Activated CD8-positive, alpha-beta T cell treated with anti-CD3 and anti-CD28 coated beads, Interleukin-2, amount 10 ng/mL, durations not matched to agents 7 days and 5 days (primary cell): ENCODE measurements at places on chromosomes 12 and 14.

DNA sequence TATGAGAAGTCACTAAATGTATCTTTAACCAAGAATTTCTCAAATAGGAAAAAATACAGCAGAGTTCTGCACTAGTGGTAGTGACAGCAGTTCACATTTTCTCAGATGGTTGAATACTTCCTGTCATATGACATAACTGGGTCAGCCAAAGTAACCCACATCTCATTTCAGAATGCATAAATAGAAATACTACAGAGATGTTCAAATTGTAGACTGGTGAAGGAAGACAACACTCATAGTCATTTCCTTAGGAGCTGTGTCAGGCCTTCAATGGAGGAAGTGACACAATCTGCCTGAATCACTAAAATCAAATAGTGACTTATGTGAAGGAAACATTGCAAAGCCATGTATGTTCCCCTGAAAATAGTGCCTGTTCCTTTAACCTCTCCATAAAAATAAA, 32.4 kb downstream of the FERMT2 start:
- peak; percentile 62 for DNase-seq

DNA sequence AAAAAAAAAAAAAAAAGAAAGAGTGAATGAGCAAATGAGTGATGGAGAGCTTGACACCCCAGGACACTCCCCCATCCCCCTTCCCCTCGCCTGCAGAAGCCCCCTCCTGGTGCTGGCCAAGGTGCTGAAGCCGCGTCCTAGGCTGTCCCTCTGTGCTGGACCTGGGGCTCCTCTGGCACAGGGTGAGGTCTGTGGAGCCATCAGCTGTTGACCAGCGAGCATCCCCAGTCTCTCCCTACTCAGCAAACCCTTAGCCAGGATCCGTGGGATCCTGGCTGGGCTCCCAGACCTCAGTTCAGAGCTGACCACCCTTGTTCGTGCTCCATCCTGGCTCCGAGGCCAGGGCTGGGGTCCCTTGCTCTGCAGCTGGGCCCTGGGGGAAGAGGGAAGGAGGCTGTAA, 5.4 kb upstream of the KIF26A start:
- no peak for DNase-seq

- DNase-seq, result no peak
Observed at GRCh38 chr14:102764220-102764671, 13.0 kb upstream of the TRAF3 start.

GRCh38 chr12:5033883-5034282, 9.8 kb upstream of the KCNA5 start:
- no peak for DNase-seq

DNA sequence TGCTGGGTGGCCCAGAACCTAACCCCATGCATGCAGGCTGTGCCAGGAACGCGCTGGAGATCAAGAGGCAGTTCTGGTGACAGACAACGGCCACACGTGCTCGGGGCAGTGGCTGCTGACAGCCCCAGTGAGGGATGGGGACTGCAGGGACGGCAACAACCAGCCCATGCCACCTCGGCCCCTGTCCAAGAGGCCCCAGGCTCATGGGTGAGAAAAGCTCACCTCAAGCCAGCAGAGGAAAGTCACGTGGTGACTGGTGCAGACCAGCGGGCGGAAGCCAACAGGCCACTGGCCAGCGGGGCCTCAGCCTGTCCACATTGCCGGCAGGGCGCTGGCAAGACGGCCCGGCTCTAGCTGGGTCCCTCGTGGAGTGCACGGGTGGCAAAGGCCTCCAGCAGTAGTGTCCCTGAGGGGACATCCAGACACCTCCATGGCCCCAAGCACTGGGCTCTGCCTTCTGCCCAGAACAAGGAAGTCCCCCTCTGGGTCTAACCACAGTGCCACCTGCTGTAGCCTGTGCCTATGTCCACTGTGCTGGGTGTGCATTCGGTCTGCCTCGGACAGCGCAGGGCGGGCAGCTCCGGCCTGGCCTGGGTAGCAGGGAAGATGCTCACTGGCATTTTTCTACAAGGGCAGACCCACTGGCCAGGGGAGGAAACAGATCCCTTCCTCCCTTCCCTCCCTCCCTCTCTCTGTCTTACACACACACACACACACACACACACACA, 134.1 kb downstream of the NCOR2 start:
- DNase-seq, result no peak

DNA sequence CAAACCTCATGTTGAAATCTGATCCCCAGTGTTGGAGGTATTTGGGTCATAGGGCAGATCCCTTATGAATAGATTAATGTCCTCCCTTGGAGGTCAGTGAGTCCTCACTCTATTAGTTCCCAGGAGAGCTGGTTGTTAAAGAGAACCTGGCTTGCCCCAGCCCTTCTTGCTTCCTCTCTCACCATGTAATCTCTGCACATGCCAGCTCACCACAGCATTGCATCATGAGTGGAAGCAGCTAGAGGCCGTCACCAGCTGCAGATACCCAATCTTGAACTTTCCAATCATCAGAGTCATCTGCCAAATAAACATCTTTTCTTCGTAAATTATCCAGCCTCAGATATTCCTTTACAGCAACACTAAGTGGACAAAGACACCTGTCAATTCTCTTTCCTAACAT, 161.8 kb upstream of the IGF1 start:
- no peak for DNase-seq

DNA sequence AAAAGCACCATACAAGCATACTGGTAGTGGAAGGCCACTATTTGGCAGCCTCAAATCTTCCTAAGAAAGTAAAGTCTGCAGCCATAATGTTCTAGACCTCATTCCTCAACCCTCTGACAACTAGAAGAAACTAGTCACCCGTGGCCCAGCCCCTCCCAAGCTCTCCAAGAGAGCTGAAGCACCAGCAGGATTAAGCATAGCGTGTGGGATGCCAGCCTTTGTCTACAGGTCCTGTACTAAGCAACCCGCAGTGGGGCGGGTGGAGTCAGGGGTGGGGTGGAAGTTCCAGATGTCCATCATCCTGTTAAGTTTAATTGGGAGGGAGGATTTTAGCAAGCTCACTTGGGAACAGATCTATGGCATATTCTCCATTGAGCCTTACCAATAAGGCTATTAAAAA, 14.2 kb downstream of the SLC11A2 start:
- no peak for DNase-seq

DNA sequence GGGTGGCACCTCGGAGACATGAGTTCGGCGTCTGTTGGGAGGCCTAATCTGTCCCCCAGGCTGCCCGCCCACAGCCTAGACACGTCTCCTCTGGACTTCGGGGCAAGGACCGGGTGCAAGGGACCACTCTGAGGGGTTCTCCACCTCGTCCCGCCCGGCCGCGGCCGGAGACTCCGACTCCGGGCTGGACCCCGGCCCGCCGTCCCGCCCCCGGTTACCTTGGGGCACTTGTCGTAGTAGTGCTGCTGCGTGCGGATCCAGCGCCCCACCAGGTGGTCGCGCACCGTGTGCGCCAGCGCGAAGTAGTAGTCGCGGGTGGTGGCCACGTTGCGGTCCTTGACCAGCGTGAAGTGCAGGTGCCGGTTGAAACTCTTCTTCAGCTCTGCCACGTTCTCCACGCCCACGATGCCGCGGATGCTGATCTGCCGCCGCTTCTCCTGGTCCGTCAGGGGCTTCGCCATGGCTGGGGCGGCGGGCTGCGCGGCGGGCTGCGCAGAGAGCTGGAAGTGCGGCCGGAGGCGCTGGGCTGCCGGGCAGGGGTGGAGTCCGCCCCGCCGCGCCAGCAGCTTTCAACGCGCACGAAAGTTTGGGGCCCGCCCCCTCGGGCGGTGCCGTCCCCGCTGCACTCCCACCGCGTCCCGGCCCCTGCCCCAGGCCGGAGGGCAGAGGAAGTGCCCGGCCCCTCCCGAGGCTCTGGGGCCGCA, at the start of gene PYGL:
TSS of gene PYGL (minus strand) at position 541 of the 704 bp plus-strand sequence. CDS start at position 461, 80 bp downstream.
- peak; percentile 34 for DNase-seq

DNA sequence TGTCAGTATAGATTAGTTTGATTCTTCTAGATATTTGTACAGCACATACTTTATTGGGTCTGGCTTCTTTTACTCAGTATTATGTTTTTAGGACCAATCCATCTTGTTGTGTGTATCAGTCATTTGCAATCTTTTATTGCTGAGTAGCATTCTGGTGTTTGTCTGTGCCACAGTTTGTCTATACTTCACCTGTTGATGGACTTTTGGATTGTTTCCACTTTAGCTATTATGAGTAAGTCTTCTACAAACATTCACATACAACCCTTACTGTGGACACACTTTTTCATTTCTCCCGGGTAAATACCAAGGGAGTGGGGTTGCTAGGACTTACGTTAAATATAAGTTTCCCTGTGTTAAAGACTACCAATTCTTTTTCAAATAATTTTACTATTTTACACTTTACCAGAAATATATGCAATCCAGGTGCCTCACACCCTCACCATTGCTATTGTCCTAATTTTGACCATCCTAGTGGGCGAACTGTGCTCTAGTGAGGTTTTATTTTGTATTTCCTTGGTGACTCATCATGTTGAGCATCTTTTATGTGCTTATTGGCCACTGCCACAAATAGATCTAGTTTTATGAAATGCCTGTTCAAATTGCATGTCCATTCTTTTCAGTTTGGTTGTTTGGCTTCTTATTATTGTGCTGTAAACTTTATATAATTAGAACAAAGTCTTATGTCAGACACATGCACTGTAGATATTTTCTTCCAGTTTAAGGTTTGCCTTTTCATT, 304.7 kb upstream of the TMTC1 start:
- DNase-seq, result no peak

DNA sequence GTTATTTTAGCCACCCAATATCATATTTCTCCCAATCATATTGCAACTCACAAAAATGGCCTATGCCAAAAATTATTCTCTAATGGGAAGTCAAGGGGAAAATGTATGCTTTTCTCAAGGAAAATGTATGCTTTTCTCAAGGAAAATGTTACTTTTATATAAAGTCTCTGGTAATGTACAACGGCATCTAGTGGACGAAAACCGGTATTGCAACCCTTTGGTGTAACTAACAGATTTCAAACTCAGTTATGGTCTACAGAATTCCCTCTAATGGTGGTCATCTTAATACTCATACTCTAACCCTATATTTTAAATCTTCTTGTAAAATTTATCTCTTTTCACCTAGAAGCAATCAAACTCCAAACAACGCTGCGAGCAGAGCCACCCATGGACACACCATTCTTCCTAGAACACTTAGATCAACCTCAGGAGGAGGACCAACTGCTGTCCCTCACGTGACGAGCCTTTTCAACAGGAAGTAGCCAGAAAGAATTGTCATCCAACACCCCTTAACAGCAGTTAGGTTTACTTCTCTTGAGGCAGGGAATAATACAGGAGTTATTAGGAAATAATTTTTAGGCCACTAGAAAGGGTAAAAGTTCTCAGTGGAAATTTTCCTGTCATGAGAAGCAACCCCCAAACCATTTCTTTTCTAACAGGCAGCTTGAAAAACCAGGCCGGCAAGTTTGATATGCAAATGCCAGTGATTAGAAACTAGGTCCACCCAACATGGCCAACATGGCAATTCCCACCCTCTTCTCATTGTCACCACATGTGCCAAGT, 20.1 kb downstream of the APOBEC1 start:
- DNase-seq, result peak; percentile 48

- no peak for DNase-seq
Observed at GRCh38 chr14:104732355-104732804, 8.4 kb downstream of the ADSS1 start.
